Activated CD8-positive, alpha-beta memory T cell treated with anti-CD3 and anti-CD28 coated beads, Interleukin-2, amount 10 ng/mL, durations not matched to agents 7 days and 5 days (primary cell): ENCODE measurements at places on chromosomes 16 and 17. TPM values are rescaled to one million over a fixed set of nuclear protein-coding genes. Genes with fewer than 3 reads are reported as not detected.

DNA sequence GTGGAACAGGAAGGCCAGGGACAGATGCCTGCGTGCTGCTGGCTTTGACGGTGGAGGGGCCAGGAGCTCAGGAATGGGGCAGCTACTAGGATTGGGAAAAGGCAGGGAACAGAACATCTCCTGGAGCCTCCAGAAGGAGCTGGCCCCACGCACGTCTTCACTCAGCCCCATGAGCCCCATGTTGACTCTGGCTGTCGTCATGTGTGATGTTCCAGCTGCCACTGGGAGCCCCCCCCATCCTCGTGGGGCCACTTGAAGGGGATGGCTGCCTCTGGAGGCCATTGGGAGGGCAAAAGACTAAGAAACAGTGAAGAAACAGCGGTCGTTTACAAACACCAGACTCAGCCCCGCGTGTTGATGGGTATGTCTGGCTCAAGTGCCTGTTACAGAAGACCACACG is 18.5 kb upstream of the APRT start:
- H3K4me1 ChIP-seq = no peaks in the 10 kb centered on the region
- no peak overlapping the region for H3K27ac ChIP-seq
- H3K36me3 ChIP-seq = no peaks in the 10 kb centered on the region
- H3K4me3 ChIP-seq = no peak overlapping the region

- DNase-seq = no peak
- H3K4me1 ChIP-seq = no peaks in the 10 kb centered on the region
- H3K27me3 ChIP-seq = peaks cover 16% of the 10 kb centered on the region
- no peak overlapping the region for H3K27ac ChIP-seq
- H3K36me3 ChIP-seq = no peaks in the 10 kb centered on the region
Measured at GRCh38 chr17:79859676-79860615, 20.7 kb upstream of the CBX4 start.

DNA sequence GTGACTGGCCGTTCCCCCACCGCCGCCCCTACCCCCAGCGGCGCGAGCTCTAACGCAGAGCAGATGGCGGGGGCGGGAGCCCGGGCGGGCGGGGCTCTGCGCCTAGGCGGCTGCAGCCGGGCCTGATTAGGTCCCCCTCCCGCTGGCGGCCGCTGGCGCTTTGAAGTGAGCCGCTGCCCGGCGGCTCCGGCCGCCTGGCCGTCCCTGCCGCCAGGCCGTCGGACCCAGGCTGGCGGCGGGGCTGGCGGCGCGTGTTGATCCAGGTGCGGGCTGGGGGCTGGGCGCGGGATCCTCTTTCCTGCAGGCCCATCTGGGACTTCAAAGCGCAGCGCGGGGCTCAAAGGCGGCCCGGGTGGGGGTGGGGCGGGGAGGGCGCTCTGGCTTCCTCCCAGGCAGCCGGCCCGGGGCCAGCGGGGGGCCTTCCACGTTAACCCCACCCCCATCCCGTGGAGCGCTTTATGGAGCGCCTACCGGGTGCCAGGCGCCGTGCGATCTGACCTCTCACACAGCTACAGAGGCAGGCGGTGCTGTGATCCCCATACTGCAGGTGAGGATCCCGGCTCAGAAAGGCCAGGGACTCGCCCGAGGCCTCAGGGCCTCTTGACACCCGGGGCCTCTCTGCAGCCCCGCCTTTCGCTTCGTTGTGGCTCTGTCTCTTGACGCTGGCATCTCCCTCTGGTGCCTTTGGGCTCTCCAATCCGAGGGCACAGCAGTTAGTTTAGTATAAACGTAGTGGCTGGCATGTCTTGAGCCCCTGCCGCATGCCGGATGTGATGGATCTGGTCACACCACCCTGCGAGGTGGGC is 80.0 kb upstream of the NKD1 start:
- H3K4me3 ChIP-seq = no peak overlapping the region
- peaks cover 7% of the 10 kb centered on the region for H3K4me1 ChIP-seq
- H3K27me3 ChIP-seq = peaks cover 53% of the 10 kb centered on the region
- no peak overlapping the region for H3K27ac ChIP-seq
- H3K36me3 ChIP-seq = no peaks in the 10 kb centered on the region

Gene FOXJ1
- total RNA-seq = not detected
